ENCODE measurements at places on chromosomes 5 and 9.

- DNase-seq = peak; percentile 86
These were observed 11.3 kb upstream of the ANGPTL2 start for GRCh38 chr9:127133739-127134167.

DNA sequence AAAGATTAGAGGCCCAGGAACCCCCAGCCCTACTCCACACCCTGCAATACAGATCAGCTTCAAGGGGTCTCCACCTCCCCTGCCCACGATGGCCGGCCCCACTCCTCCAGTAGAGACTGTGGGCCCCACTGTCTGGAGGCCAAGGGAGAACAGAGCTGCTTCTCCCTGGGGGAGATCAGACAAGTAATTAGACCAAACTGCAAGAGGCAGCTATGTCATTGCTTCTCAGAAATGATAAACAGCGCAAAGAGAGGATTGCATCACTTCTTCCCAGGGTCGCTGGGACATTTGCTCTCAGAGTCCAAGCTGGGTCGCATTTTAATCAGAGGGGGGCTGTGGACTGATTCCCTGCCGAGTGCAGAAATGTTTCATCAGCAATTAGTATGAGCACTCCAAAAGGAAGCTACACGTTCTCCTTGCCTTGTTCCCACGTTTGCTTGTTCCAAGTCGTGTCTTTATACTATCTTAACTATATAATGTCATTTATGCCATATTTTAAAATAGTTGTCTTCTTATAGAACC is 59.9 kb downstream of the ROPN1L start:
- DNase-seq = peak; percentile 57

DNA sequence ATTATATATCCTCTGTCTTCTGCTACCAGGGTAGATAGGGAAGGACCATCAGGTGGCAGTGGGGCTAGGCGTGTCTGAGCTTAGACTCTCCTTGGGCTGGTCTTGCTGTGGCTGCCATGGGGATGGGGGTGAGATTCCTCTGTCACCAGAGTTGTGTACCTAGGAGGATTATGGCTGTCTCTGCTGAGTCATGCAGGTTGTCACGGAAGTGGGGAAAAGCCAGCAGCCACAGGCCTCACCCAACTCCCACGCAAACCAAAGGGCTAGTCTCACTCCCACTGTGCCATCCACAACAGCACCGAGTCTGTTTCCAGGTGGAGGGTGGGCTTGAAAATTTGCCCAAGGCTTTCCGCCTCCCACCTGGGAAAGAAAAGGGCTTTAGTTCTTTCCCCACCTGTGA is 476.1 kb downstream of the CYLC2 start:
- no peak for DNase-seq

GRCh38 chr9:104993291-104993963 is 65.5 kb upstream of the ABCA1 start:
- DNase-seq = peak; percentile 67

DNA sequence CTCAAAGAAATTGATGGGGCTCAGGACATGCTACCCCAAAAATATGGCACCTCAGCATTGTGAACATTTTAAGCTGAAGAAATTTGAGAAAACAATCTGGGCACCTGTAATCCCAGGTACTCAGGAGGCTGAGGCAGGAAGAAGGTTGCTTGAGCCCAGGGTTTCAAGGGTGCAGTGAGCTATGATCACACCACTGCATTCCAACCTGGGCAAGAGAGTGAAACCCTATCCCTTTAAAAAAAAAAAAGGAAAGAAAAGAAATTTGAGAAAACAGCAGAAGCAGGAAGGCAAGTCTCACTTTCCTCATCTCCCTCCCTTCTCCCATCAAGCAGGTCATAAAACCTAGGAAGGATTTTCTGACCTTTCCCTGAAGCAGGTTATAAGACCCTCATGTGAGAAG is 23.6 kb downstream of the TPD52L3 start:
- DNase-seq = no peak

DNA sequence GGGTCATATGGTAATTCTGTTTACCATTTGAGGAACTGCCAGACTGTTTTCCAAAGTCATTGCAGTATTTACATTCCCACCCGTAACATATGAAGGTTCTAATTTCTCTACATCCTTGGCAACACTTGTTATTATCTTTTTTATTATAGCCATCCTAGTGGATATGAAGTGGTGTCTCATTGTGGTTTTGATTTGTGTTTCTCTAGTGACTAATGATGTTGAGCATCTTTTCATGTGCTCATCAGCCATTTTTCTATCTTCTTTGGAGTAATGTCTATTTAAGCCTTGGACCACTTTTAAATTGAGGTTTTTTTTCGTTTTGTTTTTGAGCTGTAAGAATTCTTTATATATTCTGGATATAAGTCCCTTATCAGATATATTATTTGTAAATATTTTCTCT is 132.8 kb upstream of the RUSC2 start:
- DNase-seq = peak; percentile 32

DNA sequence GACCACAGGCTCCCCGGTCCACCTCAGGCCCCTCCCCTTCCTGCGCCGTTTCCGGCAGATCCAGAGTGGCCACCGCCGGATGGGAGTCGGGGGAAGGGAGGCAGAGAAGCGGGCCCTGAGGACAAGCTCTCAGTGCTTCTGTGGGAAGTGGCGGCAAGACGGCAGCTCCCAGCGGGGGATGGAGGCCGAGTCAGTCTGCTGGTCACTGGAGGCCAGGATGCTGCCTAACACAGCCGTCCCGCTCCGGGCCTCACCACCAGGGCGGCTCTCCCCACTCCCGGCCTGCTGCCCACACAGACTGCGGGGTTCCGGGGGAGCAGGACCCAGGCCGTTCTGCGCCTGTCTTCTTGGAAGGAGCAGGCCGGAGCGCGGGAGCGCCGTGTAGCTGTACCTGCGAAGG is 31.4 kb downstream of the FXN start:
- no peak for DNase-seq

- no peak for DNase-seq
These were observed 347.8 kb upstream of the RGMB start for GRCh38 chr5:98425640-98426039.

- DNase-seq = no peak
These were observed 1.3 kb upstream of the TBC1D2 start for GRCh38 chr9:98256756-98257155.

DNA sequence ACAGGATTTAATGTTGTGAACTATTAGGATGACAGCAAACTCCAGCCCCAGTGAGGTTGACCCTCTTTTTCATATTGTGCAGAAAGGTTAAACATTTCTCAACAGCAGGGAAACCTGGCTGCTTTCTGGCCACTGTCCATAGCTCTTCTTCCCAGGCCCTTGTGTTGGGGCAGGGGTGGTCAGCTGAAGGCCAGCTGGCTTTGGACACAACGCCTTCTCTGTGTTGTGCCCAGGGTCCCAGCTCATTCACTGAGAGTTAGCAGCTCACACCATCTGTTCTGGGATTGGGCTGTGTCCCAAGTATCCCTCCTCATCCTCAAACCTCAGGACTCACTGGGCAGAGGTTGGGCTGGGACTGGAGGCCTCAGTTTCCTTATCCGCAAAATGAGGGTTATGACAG is 1.3 kb downstream of the FGD3 start:
- DNase-seq = no peak

GRCh38 chr9:9996259-9996658 is 616.5 kb downstream of the PTPRD start:
- DNase-seq = no peak

DNA sequence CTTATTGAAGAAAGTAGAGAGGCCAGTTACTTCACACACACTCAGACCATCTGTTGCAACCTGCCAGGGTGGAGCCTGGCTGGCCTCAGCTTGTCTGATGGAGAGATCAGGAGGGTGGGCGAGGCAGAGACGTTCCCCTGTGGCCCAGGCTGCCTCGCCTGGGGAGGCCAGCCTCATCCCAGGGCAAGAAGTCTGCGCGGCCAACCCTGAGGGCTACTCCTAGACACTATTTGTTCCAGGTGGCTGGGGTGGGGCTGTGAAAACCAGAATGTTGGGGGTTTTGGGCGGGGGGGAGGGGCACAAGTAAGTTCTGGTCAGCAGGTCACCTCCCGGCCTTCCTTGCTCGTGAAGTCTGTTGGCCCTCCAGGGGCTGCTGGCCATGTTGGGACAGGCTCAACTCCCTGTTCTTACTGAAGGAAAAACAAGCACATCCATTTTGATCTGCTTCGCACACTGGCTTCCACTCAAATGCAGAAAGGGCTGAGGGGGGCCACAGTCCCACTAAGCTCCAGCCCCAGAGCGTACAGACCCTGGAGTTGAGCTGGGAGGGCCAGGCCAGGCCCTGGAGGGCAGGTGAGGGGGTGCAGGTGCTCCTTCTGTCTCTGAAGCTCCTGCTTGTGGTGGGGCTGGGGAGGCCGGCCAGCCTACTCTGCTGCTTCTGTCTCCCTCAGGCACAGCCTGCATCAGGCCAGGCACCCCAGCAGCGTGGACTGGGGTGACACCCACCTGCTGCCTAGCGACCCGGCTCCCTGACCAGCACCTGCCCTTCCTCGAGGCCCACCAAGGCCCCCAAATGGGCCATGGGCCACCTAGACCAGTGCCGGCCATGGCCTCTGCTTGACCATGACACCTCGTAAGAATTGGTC is 46.6 kb downstream of the SECISBP2 start:
- DNase-seq = no peak

DNA sequence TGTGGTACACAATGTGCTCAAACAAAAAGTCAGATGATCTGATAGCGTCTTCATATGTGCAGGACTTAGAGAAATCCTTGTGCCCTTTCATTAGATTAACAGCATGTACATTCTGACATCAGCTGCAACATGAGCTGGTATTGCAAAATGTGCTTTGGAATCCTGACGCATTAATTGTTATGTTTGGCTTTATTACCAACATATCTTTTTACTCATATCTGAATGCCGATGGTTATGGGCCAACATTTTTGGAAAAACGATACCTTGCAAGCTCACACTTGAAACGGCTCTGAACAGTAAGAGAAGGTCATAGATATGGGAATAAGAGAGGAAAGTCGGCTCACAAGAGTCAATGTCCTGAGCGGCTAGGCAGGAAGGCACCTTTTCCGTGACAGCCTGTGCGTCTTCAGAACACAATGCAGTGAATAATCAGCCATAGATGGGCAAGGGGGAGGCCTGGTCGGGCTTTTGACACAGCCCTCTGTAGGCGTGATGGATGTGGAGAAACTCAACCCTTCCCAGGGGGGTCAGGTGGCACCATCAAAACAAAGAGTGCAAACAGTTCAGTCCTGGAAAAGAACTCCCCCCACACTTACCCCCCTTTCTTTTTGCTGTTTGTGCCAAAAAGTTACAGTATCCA is 36.4 kb upstream of the GAS1 start:
- peak; percentile 99 for DNase-seq

DNA sequence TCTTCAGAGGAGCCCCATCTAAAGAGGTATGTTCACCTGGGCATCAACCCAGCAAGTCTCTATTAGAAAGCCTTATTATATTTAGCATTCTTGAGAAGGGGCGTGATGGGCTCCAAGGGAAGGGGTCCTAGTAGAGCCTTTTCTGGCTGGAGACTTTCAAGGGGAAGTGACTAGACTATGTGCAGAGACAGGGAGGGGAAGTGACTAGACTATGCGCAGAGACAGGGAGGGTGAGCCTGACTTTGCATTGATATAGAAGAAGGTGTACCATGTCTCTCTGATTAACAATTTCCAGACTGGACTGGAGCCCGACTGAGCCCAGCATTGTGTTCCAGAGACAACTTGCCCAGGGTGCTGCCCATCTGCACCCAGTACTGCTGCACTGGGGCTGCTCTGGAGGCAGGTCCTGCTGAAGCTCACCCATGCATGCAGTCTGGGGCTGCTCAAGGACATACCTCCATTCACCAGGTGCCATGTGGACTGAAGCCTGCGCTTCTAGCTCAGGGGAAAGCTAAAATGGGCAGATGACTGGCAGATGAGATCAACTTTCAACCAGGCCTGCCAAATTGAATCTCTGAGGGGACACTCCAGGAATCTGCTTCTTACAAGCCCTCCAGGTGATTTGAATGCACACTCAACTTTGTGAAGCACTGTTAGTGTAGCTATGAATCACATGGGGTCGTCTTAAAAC is 83.0 kb upstream of the GNA14 start:
- no peak for DNase-seq

- peak; percentile 86 for DNase-seq
These were observed 1.1 kb downstream of the FKBP15 start for GRCh38 chr9:113219969-113220368.
